ENCODE measurements at places on chromosomes 2 and 18.

GRCh38 chr18:35933982-35934381 lies 38.5 kb upstream of the RMP24 start:
- no peak for DNase-seq

DNA sequence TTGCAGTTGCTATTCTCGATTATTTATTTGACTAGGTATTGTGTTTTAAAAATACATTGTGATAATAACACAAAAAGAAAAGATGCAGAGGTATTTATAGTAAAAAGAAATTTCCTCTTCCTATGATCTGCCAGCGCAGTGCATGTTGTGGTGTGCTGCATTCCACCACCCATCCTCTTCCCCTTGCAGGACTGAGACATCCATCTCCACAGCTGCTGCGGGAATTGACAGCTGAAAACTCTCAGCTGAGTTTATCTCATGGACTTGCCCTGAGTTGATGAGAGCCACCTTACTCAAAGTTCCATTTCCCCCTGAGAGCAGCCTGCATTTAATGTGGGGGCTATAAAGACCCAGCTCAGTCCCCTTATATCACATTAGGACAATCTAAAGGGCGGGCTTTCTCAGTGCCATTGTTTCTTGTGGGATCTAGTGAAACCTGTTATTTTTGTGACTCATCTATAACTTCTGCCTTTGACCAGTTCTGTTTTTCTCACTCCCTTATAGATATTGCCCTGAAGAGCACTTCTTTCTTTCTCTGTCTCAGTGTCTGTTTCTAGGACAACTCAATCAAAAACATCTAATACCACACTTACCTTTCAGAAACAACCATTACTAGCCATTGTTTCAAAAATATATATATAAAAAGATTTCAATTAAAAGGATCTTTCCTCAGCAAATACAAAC lies 698.5 kb downstream of the NR4A2 start:
- DNase-seq: no peak

- no peak for DNase-seq
These were observed 78.2 kb downstream of the PTGR3 start for GRCh38 chr18:75130591-75131328.

- DNase-seq: no peak
These were observed 1159.9 kb downstream of the DSC3 start for GRCh38 chr18:29882620-29883019.

All from lower lobe of right lung (tissue), 2 donors.